Amygdala (tissue), 56 donors: ENCODE measurements at places on chromosomes 2 and 18.

DNA sequence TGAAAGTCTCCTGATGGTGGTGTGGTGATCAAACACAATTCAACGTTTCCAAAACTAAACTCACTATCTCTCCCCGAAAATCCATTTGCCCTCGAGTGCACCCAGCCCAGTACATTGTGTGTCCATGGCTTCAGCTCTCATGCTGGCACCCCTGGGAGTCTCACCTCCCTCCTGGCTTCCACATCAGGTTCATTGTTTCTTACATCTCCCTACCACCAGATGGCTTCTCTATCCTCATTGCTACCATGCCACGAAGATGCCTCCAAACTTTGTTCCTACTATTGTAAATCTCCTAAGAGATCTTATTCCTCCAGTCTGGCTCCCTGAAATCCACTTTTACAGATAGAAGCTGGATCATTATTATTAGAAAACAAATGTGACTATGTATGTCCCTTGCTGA lies 197.0 kb downstream of the MYT1L start:
- DNase-seq, result no peak

- DNase-seq, result no peak
Measured at GRCh38 chr2:222404151-222404905, 20.0 kb upstream of the SGPP2 start.

DNA sequence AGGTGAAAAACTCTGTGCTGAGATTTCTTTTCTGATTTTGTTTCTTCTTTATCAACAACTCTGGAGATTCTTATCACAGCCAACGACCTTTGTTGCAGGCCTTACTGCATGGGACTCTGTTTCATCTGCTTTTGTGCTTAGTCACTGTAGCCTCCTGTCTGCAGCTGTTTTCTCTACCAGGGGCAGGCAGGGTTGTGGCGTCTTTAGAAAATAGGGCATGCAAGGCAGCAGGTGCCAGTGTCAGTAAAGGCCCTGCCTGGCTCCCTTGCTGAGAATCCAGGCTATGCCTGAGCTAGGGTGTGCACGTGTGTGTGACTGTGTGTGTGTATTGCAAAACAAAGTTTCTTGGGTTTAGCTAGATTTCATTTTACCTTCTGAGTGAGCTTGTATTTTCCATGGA lies 14.6 kb upstream of the SLC9A2 start:
- no peak for DNase-seq

DNA sequence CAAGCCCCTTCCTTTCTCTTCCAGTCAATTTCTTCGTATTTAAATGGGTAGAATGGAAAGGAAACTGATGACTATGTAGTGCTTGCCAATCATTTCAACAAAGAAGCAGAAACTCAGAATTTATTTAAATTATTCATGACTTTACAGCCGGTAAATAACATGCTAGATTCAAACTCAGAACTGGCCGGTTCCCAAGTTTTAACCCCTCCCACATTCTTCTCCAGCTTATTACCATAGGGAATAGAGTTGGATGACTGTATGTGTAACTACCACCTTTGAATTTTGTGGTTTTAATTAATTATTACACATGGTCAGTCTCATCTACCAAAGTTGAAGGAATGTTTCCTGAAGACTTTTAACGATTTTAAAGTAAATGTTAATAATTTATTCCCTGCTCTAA lies 819.3 kb upstream of the LRATD1 start:
- DNase-seq, result no peak

GRCh38 chr2:112621790-112622527 lies 23.8 kb upstream of the SLC20A1 start:
- no peak for DNase-seq

GRCh38 chr2:237227592-237228280 lies 142.0 kb downstream of the COPS8 start:
- DNase-seq, result no peak

- DNase-seq, result no peak
Measured at GRCh38 chr18:12630136-12630535, 27.8 kb downstream of the SPIRE1 start.

DNA sequence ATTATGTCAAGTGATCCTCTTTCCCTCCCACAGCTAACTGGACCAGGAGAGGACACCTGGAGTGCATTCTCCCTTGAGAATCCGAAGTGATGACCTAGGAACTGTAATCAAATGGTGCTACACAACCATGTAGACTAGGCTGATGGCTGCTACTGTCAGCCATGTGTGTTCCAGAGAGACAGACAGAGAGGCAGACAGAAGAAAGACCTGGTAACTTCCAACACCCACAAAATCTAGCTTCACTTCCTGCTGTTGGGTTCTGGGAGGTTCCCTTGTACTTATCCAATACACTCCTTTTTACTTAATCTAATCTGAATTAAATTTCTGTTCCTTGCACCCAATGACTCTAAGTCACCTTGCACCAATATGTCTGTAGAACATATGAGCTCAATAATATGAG lies 72.3 kb downstream of the AAK1 start:
- DNase-seq, result no peak

- DNase-seq, result no peak
Measured at GRCh38 chr2:7625392-7626138, 708.4 kb downstream of the RNF144A start.

DNA sequence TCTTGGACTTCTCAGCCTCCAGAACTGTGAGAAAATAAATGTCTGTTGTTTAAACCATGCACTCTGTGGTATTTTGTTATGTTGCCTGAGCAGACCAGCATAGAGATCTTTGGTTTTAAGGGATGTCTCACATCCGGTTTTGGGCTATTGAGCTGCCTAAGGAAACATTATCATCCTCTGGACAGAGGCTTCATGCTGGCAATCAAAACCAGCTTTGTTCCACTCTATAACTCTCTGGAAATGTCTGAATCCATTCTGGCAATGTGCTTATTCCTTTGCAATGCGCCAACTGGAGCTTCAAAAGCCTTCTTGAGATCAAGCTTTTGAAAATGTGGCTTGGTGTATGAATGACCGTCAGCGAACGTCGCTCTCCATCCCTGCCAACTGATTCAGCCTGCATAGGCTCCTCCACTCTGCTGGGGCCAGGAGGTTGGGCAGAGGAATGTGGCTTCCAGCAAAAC lies 183.6 kb upstream of the MGAT5 start:
- DNase-seq, result no peak

DNA sequence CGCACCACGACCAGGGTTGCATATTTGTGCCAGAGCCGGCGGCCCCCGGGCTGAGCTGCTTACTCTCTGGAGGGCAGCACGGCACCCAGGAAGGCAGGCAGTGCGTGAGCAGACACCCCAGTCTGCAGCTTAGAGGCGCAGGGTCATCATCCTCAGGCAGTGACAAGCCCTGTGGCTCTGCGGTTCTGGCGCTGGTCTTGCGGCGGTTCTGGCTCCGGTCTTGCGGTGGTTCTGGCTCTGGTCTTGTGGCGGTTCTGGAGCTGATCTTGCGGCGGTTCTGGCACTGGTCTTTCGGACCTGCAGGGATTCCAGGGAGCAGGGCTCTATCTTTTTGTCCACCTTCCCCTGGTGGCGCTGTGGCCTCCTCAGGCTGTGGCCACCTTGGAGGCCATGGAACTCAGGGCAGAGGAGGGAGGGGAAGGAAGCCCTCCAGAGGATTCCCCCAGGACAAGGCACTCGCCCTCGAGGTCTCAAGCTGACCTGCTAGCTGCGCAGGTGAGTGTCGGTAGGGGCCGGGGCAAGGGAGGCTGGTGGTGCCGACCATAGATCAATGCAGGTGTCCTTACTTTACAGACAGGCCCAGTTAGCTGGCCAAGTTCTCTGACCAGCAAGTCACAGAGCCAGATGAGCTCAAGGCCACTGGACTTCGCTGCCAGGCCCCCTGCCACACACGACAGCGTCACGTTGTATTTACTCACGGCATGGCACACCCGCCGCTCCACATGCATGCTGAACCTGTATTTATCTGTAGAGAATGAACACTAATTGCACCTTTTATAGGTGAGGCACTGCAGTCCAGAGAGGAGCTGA lies 14.9 kb downstream of the ESPNL start:
- DNase-seq, result no peak

- DNase-seq, result no peak
Measured at GRCh38 chr2:190532581-190532980, 1.9 kb downstream of the NEMP2 start.
